ENCODE measurements at places on chromosomes 11 and 22. TPM values are rescaled to one million over a fixed set of nuclear protein-coding genes. Genes with fewer than 3 reads are reported as not detected.

- DNase-seq, result no peak
Observed at GRCh38 chr11:7422544-7423331, 62.6 kb upstream of the OLFML1 start.

DNA sequence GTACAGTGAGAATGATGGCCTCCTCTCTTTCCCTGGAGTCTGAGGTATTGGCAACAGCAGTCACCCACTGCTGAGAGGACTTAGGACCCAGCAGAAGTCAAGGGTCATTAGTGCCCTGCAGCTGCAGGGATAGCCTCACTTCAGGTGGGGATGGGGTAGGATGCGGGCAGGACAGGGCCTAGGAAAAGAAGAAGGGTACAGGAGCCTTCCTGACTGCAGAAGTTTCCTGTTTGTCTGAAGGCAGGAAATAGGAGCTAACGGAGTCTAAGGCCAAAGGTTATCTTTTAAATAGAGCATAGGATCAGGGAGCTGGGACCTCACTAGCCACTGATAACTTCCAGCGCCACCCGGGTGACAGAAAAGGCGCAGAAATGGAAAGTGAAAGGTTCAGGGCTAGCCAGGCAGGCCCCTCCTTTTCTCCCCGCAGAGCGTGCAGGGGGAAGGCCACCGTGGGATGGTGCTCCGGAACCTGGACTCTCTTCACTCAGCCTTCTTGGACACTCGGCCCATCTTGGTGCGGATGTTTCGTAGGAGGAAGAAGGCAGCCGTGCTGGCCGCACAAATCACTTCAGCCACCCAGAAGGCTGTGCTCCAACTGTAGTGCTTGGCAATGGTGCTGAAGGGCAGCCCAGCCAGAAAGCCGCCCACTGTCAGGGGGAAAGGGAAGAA is 6.0 kb downstream of the TRAPPC4 start:
- no peak for DNase-seq

The OVOL1 gene
- not detected for total RNA-seq

The CFAP300 gene
- 13.1 TPM for total RNA-seq

DNA sequence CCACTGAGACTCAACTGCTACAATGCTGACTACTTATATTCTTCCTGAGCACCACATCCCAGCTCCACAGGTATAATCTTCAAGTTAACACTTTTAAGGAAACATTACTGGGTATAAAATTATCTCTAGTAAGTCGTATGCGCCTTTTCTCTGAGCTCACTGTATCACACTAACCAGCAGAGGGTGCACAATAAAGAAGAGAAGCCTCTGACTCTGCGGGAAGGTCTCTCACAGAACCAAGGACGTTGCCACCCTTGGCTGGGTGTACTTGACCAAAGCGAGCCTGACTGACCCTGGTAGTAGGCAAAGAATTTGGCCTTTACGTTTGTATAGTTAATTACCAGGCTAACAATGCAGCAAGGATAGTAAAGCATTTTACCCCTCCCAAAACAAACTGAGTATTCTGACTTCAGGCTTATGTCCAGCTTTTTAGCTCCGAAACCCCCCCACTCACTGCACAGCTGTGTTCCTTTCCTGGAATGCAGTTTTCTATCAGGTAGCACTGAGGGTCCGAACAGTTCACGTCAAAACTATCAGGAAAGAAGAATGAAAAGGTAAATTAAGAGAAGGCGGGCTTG is at the start of gene BTBD18:
BTBD18 (minus strand) TSS at position 144 of the 578 bp plus-strand sequence. CDS start 631 bp downstream, outside the sequence.
- DNase-seq, result no peak

The PATE4 gene
- not detected for total RNA-seq

DNA sequence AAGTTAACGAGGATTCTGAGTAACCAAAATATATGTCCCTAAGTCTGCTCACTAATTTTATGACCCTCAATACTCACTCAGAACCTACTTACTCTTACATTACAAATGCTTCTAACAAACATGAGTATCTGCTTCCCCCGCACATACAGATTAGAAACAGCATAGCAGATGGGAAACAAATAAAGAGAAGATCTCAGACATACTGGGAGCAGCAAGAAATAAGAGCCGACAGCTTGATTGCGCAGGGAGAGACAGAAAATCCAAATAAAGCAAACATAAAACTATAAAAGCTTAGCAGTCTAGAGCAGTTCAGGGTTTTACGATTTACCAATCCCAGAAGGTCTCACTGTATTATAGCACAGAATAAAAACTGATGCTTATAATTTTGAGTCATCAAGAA is 89.1 kb upstream of the DBX1 start:
- DNase-seq, result no peak

- DNase-seq, result no peak
Observed at GRCh38 chr11:25755918-25756584, 575.9 kb upstream of the ANO3 start.

DNA sequence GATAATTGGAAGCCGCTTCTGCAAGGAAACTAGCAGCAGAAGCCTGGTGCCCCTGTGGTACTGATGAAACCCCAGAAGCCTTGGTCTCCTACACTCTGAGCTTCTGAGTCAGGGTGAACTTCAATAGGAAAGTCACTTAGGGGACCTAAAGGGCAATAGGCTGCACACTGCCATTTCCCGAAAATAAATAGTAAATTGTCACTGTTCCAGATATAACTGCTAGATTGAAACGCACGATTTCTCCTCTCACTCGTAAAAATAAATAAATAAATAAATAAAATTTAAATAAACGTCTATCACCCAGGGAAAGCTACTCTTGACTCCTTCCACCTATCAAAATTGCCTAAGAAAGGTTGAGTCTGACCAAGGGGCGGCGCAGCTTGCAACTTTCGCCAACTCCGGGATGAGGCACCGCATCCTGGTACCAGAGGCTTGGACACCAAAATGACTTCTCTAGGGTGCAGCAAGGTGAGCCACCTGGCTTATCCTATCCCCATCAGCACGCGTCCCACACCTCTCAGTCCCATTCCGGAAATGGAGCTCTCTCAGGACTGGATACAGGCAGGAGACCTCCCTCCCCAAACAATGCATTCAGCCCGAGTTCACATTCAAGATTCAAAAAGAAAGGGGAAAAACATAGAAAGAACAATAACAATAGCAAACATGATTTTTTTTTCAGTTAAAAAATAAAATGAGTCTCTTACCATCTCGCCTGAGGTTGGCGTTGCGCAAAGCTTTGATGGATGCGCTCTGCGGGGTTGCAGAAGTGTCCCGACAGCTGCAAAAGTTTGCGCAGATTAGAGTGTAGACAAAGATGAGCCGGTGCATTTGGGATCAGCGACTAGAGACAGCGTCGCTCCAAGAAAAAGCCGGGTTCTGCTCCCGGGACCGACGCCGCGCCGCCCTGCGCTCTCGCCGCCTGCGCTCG is 583 bp downstream of the PDGFD start:
- no peak for DNase-seq

The CD3G gene
- 0.20 TPM for total RNA-seq

- DNase-seq, result no peak
Observed at GRCh38 chr11:71383461-71383860, 64.7 kb downstream of the DHCR7 start.

The GGTLC2 gene
- not detected for total RNA-seq

DNA sequence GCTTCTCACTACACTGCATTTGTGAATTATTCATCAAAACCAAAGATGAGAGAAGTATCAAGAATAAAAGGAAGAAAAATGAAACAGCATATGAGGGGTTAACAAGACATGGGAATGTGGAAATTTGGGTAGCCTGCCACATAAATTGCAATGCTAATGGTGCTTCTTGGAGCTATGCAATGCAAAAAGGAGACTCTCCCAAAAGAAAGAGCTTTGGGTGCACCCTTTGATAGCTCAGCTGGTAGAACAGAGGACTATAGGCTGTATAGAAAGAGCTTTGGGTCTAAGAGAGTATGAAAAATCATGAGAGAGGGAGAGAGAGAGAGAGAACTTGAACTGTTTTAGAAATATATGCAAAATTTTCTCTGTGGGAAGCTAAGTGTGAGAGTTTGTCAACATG is 26.3 kb downstream of the SPA17 start:
- DNase-seq, result no peak

- no peak for DNase-seq
Observed at GRCh38 chr11:108923413-108923812, 258.5 kb downstream of the DDX10 start.
